ENCODE measurements at places on chromosomes 1 and 21.

DNA sequence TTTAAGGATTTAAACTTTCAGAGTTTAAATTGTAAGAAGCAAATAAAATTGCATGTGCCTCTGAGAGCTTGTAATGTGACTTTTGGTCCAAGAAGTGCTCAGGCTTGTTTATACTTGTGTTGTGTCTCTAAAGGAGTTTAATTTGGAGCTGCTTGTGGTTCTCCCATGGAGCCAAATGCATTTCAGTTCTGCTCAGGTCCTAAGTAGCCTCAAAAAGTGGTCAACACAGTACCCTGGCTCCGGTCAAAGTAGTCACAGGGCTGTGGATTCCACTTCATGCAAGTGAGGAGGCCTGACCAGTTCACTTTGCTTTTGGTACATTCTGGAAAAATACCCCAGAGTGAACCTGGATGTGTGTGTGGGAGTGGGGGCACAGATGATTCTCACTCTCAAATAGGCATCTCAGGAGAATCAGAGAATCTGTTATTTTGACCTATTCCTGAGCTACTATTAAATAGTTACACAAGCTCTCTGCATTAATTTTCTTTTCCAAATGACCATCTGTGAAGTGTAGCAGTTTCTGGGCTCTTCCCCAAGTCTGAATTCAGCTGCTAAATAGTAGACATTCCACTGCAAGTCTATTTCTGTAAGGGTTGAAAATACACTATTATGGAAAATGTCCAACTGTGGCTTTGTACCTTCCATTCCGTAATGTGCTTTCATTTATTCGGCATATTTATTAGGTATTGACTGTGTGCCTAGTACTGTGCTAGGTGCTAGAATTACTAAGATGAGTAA lies 31.7 kb upstream of the AGO1 start:
- DNase-seq = no peak

- DNase-seq = no peak
Measured at GRCh38 chr1:223665592-223666312, at the start of gene CAPN8. Gene CAPN8 (minus strand): TSS chr1:223665701. CDS start chr1:223665646, 55 bp downstream.

DNA sequence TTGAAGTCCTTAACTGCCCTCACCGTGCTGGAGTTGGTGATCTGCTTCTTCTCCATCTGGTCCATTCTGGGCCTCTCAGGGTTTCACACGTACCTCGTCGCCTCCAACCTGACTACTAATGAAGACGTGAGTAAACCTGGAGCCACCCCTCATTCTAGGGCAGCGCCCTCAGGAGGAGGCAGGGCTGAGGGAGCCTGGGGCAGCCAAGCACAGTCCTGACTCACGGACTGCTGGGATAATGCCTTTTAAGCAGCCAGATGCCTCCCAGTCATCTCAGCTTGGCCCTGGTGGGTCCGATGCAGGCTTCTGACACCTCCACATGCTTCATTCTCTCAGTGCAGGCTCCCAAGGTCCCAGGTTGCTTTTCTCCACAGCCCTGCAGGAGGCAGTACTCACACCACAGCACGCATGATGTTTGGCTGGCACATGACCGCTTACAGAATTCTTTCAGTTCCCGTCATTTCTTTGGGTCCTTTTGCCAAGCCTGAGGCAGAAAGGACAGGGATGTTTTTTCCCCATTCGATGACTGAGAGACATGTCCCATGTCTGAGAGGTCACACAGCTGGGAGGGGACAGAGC lies 11.8 kb upstream of the SFN start:
- no peak for DNase-seq

GRCh38 chr1:114549137-114549536 lies 32.3 kb downstream of the BCAS2 start:
- DNase-seq = no peak

DNA sequence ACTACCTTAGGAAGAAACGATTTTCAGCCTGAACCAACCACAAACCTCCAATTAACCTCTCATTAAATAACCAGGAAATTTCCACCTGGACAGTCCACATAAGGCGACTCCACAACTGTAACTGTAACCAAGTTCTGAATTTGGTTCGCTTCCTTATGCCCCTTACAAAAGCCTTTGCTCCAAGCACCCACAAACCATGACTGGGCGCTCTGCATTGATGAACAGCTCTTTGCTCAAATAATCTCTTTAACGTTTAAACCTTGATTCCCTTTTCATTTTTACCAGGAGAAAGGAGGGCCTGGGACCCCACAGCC lies 38.2 kb upstream of the ZNF124 start:
- no peak for DNase-seq

GRCh38 chr1:89743788-89744187 lies 77.0 kb upstream of the LRRC8D start:
- DNase-seq = no peak

GRCh38 chr1:80359666-80360065 lies 1353.1 kb upstream of the ADGRL4 start:
- DNase-seq = no peak
